ENCODE measurements at places on chromosomes 2 and 18.

DNA sequence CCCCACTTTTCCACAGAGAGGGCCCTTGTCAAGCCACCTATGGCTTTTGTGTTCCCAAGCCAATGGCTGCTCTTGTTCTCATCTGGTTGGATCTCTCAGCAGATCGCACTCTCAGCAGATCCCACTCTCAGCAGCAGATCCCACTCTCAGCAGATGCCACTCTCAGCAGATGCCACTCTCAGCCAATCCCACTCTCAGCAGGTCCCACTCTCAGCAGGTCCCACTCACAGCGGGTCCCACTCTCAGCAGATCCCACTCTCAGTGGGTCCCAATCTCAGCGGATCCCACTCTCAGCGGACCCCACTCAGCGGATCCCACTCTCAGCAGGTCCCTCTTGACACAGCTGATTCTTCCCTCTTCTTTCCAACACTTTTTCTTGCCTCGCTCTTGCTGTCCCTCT, 59.3 kb upstream of the MGAT4A start:
- DNase-seq, result no peak

DNA sequence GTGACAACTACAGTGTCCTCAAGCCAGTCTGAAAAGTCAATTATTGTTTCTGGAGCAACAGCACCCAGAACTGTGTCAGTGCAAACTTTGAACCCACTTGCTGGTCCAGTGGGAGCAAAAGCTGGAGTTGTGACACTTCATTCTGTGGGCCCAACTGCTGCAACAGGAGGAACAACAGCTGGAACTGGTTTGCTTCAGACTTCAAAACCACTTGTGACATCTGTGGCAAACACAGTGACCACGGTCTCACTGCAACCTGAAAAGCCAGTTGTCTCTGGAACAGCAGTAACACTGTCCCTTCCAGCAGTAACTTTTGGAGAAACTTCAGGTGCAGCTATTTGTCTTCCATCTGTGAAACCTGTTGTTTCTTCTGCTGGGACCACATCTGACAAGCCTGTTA, 59.8 kb downstream of the TAF4B start:
- no peak for DNase-seq

- DNase-seq, result no peak
Observed at GRCh38 chr2:174059884-174060244, 94.7 kb upstream of the SP3 start.

- no peak for DNase-seq
Observed at GRCh38 chr18:7317804-7318231, 86.9 kb downstream of the LRRC30 start.
